Activated T-helper 1 cell treated with anti-CD3 and anti-CD28 coated beads, Interleukin-2, amount 50 U/mL, for 16 hours (primary cell): ENCODE measurements at places on chromosomes 5 and 9.

DNA sequence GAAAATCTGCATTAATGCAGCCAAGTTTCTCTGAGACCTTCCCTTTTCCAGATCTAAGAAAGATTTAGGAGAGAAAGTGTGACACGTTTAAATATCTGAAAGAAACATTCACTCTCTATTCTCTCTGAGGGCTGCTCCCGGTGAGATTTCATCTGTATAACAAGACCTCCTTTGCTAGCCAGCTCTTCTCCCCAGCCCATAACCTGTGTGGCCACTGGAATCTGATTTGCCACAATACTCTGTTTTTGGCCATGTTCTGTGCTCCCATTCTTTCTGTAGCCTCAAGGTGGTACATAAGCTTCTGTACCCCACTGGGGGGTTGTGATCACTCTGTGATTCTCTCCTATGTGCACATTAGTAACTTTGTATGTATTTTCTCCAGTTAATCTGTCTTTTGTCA lies 291.0 kb upstream of the SEMA6A start:
- no peak for DNase-seq

GRCh38 chr5:62419609-62420008 lies 7.0 kb downstream of the IPO11 start:
- DNase-seq = no peak

DNA sequence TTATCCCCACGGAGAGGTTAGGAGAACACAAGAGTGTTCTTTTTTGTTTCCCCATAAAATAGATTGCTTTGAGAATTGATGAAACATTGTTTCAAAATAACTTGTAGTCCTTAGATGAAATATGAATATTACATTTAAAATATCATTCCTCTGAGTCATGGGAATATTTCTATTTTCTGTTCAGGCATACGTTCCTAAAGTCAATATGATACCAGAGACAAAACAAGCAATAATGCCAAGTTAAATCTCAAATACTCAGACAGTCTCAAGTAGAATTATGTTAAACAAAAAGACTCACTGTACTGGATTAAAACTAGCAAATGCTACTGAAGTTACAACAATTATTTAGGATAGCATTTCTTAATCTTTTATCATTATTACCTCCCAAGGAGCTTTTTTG lies 111.7 kb upstream of the C6 start:
- DNase-seq = no peak

GRCh38 chr5:65480306-65480865 lies 1.3 kb downstream of the ADAMTS6 start:
- DNase-seq = no peak

GRCh38 chr5:107776922-107777740 lies 106.4 kb upstream of the EFNA5 start:
- no peak for DNase-seq

DNA sequence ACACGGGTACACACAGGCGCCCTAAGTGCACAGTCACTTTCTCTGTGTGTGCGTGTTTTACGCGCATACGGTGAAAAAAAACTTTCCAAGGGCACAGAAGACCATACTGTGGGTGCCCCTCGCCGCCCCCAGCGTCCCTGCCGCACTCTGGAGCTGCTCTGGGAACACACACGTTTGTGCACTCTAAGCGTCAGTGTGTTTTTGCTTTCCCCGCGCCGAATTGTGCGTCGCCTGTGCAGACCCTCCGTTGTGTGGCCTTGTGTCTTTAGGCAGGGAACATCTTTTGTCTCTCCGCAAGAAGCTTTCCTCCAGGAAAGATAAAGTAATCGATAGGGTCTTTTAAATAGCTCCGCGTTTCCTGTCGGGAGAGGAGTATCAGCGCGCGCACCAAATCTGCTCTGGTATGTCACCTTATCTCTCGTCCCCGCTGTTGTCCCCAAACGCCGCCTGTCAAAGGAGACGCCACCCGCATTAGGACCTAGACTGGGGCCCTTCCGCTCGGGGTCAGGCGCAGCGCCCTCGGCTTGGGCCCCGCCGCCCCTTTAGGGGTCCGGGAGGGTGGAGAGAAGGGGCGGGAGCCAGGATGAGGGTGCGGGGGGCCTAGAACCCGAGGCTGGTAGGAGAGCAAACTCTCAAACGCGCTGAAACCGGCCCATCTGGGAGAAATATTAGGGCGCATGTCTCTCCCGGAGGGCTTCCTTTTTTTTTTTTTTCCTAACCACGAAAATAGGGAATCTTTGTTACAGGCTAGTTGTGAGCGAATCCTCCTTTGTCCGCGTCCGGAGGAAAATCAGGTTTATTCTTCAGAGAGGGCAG lies 10.5 kb upstream of the NKX2-5 start:
- DNase-seq = no peak

DNA sequence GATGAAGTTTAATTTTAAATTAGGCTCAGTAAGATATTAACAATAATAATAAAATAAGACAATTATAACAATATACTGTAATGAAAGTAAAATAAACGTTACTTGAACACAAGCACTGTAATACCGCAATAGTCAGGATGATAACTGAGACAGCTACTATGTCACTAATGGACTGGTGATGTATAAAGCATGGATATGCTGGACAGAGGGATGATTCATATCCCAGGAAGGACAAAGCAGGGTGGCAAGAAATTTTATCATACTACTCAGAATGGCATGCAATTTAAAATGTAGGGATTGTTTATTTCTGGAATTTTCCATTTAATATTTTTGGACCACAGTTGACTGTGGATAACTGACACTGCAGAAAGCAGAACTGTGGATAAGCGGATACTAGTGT lies 196.9 kb downstream of the VPS13A start:
- no peak for DNase-seq

DNA sequence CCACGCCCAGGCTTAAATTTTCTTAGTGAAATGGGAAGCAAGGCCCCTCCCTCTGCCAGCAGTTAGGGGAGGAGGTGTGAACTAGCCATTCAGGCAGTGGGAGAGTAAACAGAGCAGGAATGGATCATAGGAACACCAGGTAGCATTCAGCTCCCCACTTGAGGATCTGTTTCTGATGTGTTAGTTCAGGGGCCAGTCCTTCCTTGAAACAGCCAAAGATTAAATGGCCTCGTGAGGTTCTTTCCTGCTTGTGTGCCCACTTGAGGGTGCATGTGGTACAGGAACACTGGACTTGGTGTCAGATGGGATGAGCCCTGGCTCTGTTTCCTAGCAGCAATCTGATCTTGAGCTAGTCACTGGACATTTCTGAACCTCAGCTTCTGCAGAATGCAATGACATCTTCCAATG lies 21.2 kb downstream of the FAXDC2 start:
- DNase-seq = no peak

- DNase-seq = no peak
Measured at GRCh38 chr5:17186256-17186655, 31.2 kb upstream of the BASP1 start.

GRCh38 chr5:176542596-176543427 lies 5.6 kb upstream of the RNF44 start:
- DNase-seq = no peak

GRCh38 chr9:30140407-30140806 lies 2244.0 kb upstream of the ACO1 start:
- DNase-seq = no peak

GRCh38 chr5:132822650-132823480 lies 7.6 kb downstream of the SHROOM1 start:
- DNase-seq = no peak

DNA sequence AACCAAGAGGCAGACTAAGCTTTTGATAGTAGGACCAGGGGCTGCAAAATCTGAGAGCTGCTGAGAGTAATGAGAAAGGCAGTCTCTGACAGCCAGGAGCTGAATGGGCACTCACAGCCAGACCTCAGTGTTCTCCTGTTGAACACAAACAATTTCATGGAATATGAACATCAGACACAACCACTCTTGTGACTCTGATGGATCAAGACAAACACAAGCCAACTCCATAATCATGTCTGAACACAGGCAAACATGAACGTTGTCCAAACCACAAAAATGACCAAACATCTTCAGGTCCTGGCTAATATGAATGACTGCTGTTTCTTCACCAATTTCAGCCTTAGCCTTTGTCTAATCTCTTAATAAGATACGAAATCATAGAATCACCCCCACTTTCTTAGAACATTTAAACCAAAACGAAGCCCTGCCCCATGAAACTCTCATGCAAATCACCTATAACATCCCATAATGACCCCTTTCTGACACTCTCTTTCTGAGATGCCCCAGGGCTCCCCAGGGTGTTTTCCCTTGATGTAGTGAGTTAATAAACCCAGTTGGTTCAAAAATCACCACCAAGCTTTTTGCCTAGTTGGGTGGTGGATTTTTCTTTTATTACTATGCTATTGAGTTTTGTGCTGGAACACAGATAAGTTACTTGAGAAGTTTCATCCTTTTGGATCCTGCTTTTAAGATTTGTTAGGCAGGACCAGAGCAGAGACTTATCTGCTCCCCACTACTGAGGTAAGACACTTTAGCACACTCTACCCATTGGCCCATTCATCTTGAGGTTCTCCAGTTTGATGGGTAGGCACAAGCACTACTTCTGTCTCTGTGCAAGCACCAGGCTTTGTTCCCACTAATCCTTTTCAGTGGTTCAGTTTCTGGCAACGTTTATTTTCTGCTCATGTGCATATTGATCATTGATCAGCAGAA lies 5.9 kb upstream of the ERAP2 start:
- no peak for DNase-seq

DNA sequence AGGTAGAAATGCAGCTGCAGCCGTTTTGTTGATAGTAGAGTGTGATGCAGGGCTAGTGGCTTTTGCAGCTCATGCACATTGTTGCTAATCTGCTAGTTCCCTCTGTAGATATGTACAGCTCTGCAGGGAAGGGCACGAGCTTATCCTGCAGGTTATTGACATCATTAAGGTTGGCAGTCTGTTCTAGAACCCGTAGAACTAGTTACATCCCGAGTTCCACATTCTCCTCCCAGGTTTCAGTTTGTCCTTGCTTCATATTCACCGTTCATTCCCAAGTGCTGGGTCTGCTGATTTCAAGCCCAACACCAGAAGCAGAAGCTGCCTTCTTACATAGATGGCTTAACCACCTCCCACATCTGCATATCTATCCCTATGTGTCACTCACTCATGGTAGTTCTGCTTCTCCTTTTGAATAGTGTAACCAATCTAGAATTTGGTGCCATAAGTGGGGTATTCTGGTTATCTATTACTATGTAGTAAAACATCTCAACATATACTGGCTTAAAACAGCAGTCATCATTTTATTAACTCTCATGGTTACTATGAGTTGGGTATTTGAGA lies 38.1 kb downstream of the CRHBP start:
- DNase-seq = no peak
